Erythroblast (primary cell): ENCODE measurements at places on chromosomes 13 and 19.

GRCh38 chr13:91526543-91527033 is 128.2 kb downstream of the GPC5 start:
- no peak for DNase-seq

DNA sequence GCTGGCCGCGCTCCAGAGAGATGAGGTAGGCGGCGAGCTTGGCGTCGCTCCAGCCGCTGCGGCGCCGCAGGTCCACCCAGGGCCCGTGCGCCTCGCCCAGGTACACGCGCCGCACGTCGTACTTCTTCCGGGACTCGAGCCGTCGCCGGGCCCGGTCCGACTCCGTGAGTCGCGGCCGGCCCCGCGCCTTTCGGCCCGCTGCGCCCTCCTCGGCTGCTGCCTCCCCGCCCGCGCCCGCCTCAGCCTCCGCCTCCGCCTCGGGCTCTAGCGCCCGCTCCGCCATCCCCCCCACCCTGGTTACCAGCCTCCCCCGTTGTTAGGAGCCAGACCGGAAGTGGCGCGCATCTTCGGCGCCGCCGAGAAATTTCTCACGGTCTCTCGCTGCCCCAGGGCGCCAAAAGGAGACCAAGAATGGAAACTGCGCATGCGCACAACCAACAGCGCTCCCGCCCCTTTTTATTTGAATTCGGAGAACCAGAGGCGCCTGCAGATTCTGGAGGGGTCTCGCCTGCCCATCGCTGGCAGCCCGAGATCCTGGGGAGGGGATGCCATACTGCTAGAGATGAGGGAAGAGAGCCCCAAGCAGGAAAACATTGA is at the start of gene ZNF653:
ZNF653 (minus strand) TSS at position 336 of the 597 bp plus-strand sequence; CDS start at position 283, 53 bp downstream.
- peak; percentile 96 for DNase-seq

- no peak for DNase-seq
Measured at GRCh38 chr19:5367530-5368133, 27.0 kb upstream of the PTPRS start.

GRCh38 chr19:29944390-29945012 is 2.5 kb downstream of the URI1 start:
- no peak for DNase-seq
